ENCODE measurements at places on chromosomes 7 and 10.

- DNase-seq: no peak
- H3K27ac ChIP-seq: no peak overlapping the region
- H3K4me3 ChIP-seq: no peak overlapping the region
- H3K36me3 ChIP-seq: no peaks in the 10 kb centered on the region
- no peaks in the 10 kb centered on the region for H3K27me3 ChIP-seq
- H3K4me1 ChIP-seq: peaks cover 11% of the 10 kb centered on the region
Measured at GRCh38 chr7:70072220-70072619, 473.9 kb downstream of the AUTS2 start.

- peaks cover 5% of the 10 kb centered on the region for H3K4me1 ChIP-seq
- H3K27ac ChIP-seq: no peak overlapping the region
Measured at GRCh38 chr7:131322061-131322460, 5.6 kb upstream of the MKLN1 start.

DNA sequence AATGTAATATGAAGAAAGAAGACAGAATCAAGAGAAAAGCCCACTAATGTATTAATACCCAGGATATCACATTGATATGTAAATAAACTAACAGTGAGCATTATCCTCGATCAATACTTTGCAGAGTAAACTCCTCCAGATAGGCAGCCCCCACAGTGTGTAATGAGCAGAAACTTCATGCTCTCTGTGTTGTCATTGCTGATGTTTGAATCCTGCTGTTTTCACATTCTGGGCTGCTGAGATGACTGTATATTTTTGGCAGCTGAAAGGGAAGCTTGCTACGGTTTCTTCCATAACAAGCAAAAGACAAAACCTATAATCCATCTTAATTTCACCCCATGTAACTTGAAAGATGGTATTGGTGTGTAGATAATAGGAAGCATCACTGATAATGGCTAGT lies 15.3 kb upstream of the THSD7A start:
- no peak overlapping the region for H3K27ac ChIP-seq
- DNase-seq: no peak

GRCh38 chr10:123266971-123267370 lies 112.8 kb downstream of the BUB3 start:
- H3K4me1 ChIP-seq: no peaks in the 10 kb centered on the region
- no peaks in the 10 kb centered on the region for H3K36me3 ChIP-seq
- no peak overlapping the region for H3K4me3 ChIP-seq
- no peaks in the 10 kb centered on the region for H3K27me3 ChIP-seq
- no peak overlapping the region for H3K27ac ChIP-seq

DNA sequence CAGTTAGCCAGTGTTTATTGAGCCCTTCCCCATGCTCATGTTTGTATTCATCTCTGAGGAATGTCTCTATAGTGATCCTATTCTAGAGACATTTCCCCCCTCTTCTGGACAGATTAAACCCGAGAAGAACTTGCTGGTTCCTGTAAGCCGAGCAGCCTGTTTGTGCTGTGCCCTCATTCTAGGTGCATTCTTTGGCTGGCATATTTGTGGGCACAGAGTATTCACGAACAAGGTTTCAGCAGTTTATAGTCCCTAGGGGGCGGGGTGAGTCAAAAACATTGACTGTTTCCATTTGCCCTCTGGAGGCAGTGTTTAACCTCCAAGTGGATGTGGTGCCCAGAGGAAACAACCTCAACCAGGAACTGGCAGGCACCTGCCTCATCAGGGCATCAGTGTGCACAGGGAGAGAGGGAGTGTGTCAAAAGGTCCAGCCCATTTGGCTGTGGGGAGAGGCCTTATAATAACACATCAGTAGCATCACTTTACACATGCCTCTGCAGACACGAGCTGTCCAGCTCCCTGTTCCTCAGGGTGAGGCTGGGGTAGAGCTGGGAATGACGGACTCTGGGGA lies 273.3 kb upstream of the LRGUK start:
- no peak overlapping the region for H3K27ac ChIP-seq
- no peaks in the 10 kb centered on the region for H3K27me3 ChIP-seq
- H3K4me3 ChIP-seq: no peak overlapping the region
- peaks cover 8% of the 10 kb centered on the region for H3K36me3 ChIP-seq
- no peak for DNase-seq

DNA sequence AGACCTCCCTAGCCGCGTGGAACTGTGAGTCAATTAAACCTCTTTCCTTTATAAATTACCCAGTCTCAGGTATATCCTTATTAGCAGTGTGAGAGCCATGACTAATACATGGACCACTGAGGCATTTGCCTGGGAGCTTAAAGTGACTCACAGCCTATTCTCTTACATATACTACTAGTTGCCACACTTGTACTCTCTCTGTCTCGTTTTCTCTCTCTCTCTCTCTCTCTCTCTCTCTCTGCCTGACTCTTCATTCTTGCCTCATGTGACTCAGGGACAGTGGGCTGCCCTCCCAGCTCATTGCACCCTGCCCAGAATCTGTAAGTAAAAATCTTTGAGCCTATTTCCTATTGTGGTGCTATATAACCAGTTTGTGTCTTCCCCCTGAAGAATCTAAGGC lies 238.5 kb upstream of the MAGI2 start:
- H3K4me3 ChIP-seq: no peak overlapping the region
- H3K27me3 ChIP-seq: no peaks in the 10 kb centered on the region
- no peaks in the 10 kb centered on the region for H3K4me1 ChIP-seq
- DNase-seq: no peak

DNA sequence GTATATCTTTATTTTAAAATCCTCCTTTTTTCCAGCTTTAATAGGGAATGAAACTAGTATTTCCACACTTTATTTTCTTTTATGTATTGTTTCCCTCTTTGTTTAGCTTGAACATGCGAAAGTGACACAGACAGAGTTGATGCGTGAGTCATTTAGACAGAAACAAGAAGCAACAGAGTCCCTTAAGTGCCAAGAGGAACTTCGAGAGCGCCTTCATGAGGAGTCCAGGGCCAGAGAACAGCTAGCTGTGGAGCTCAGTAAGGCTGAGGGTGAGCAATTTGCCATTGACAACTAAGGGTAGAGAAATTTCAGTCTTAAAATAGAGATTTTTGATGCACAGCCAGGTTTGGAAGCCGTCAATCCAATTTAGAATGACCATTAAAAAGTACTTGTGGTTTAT lies 73.1 kb downstream of the CYP51A1 start:
- no peak for DNase-seq
- no peaks in the 10 kb centered on the region for H3K27me3 ChIP-seq
- no peak overlapping the region for H3K4me3 ChIP-seq

GRCh38 chr10:112958275-112958995 lies 8.4 kb downstream of the TCF7L2 start:
- no peaks in the 10 kb centered on the region for H3K27me3 ChIP-seq
- H3K4me1 ChIP-seq: peaks cover 71% of the 10 kb centered on the region
- no peak overlapping the region for H3K4me3 ChIP-seq
